Ovary (tissue), 10 donors: ENCODE measurements at places on chromosomes 16 and 17.

DNA sequence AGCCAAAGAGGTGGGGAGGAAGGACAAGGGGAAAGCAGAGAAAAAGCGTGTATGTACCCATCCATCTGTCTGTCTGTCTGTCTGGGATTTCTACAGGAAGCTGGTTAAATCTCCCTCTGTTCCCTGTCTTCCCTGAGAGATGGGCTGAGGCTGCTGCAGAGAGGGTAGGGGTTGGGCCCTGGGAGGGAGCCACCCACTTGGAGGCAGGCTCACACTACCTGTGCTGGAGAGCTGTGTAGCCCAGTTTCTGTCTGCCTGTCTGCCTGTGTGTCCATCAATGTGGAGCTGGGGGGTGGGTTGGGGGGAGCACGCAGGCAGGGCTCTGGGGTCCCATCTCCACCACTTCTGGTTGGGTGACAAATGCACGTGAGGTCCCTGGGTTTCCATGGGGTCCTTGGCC is 18.6 kb upstream of the C17orf113 start:
- DNase-seq, result no peak

GRCh38 chr16:48310908-48311641 is 63.7 kb upstream of the ABCC11 start:
- DNase-seq, result no peak

- peak; percentile 85 for DNase-seq
Measured at GRCh38 chr17:42677921-42678781, 1.4 kb upstream of the PLEKHH3 start.

DNA sequence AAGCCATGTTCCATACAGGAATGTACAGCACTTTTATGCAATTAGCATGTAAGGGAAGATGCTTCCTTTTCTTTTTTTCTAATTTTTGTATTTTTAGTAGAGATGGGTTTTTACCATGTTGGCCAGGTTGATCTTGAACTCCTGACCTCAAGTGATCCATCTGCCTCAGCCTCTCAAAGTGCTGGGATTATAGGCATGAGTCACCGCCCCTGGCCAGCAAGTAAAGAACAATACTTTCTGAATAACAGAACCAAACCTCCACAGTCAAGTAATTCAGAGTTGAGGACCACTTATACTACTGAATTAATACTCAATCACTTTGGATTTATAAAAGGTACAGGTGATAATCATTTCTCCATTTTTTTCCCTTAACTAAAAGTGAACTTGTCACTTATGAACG is 13.0 kb downstream of the C16orf87 start:
- DNase-seq, result no peak

DNA sequence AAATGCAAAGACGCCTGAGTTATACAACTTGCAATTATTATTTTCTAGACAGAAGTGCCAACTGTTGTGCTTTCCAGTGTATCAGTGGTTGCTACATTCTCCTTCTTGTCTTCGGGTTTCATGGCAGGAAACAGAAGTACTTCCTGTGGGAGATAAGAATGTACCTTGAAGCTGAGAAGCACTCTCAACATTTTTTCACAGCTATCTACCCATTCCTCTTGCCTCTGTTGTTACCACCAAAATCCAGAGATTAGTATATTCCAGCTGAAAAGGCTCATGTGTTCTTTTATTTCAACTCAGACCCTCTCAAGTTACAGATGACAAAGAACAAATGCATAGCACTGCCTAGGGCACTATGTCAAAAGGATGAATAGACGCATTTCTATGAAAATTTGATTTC is 4.8 kb upstream of the ADAT1 start:
- no peak for DNase-seq

DNA sequence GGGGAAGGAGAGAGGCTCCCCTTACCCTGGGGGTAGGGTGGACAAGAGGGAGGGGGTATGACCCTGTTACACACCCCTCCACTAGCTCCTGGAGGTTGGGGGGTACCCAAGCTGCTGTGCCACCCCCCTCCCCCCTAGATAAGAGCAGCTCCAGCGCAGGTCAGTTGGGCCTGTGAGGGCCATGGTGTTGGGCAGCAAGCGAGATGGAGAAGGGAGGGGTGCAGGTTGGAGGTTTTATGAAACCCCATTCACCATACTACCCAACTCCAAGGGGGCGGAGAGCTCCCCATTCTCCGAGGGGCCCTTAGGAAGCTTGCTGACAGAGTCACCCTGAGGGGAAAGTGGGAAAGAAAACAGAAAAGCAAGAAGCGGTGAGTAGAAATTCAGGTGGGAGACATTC is 1.7 kb upstream of the SOX15 start:
- DNase-seq, result no peak

- no peak for DNase-seq
Measured at GRCh38 chr17:81465910-81466309, 46.7 kb downstream of the ACTG1 start.

DNA sequence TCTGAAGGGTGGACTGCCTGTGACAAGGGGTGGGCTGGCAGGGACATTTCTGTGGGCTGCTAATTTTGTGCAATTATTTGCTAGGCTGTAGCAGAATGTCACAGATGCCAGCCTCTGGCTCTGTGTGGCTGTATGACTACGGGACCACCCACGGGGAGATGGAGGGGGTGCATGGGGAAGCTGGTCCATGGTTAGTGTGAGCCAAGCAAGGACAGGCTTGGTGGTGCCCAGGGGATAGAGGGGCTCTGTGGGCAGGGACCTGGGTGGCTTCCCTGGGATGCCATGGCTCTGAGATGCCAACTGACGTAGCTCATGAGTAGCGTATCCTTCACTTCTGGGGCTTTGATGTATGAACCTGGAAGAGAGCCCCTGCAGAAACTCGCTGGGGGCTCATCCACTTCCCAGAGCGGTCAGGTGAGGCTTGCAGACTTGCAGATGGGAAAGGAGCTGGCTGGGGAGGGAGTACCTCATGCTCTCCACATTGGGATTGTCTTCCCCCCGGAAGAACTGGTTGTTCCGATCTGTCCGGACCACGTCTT is 87.2 kb downstream of the TBC1D16 start:
- DNase-seq, result peak; percentile 4

DNA sequence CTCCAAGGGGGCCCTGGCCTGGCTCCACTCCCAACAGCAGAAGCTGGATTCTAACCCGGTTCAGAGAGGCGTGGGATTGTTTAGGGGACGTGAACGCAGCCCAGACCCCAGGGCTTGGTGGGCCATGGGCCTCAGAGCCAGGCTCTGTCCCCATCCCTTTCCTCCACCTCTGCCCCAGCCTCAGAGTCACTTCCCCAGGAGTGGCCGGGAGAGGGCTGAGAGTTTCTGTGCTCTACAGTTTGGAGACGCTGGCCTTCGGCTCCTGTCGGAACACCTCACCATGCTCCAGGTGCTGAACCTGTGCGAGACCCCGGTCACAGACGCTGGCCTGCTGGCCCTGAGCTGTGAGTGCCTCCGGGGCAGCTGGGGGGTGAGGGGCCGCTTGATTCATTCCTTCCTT is 73.8 kb upstream of the PLCG2 start:
- DNase-seq, result no peak

GRCh38 chr17:44006272-44006597 is 1.8 kb downstream of the NAGS start:
- no peak for DNase-seq
